ENCODE measurements at places on chromosomes 2 and 18.

DNA sequence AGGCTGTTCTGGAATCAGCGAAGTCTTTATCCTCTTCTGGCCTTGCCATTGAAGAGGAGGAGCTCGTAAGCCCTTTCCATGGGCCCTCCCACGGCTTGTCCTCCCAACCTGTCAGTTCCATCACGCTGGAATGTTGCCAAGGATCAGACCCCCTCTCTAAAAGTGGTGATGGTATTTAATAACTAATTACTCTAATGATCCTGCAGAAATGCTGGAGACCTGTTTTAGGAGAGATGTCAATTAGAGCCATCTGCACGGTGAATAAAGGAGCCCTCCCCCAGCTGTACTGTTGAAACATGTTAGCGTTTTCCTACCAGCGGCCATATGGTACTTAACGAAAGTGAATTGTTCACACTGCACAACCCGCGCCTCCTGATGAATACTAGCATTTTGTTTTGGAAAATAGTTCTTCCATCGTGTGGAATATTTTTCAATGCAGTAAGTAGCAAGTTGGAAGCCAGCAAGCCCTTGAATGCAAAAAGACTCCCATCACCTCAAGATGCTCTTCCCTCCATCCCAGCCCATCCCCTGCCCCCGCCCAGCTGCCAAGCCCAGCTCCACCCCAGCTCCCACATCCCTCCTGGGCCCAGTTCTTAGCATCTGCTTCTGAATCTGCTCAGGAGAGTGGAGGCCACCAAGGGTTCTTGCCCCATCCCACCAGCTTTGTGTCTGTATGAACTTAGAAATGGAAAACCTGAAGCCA is 145.4 kb downstream of the KLHL29 start:
- DNase-seq, result no peak

DNA sequence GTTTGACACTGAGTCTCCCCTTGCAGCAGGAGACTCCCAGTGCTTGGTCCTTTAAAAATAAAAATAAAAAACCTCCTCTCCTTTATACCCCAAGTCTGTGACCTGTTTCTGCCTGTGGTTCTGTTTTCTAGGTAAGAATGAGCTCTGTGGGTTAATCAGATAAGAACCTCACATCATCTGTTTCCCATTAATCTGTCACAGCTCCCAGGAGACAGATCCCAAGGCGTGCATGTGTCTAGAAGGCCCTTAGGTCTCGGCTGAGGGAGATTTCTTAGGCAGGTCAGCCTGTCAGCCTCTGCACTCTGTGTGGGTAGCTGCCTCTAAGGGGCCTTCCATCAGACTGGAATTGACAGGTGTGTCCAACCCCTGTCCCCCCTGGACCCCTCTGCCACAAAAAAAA is 80.7 kb downstream of the FHOD3 start:
- DNase-seq, result no peak

DNA sequence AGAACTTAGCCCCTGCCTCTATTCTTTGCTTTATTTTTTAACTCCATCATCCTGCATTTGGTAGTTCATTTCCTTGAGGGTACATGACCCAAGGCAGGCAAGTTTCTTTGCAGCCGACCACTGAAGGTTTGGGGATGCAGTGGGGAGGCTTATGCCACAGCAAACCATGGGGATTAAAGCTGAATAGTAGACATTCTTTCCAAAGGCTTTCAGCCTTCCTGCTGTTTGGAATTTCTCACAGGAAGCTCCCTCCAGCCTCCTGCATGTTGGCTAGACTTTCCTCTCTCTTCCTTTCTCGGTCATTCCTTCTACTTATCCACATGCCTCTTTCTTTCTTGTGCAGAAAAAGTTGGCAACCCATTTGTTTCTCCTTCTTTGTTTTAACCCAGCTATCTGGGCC is 77.3 kb downstream of the SOCS6 start:
- no peak for DNase-seq

DNA sequence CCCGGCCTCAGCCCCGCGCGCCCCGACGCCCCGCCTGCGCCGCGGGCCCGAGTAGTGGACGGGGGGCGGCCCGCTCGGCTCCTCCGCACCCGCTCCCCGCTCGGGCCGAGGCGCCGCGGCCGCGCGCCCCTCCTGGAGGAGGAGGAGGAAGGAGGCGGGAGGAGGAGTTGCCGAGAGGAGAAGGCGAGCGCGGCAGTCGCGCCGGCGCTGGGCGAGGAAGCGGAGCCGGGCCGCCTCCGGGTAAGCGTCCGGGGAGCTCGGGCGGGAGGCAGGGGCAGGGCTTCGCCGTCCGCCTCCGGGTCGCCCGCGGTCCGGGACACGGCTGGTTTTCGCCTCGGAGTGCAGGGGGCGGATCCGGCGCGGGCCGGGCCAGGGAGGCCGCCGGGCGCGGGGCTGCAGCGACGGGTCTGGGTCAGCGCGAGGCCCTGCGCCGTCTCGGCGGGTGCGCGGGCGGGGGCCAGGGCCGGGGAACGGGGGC is at the start of gene SOCS6:
Gene SOCS6 (plus strand): TSS at position 195 of the 478 bp plus-strand sequence. CDS start 35,624 bp downstream, outside the sequence.
- peak; percentile 60 for DNase-seq

DNA sequence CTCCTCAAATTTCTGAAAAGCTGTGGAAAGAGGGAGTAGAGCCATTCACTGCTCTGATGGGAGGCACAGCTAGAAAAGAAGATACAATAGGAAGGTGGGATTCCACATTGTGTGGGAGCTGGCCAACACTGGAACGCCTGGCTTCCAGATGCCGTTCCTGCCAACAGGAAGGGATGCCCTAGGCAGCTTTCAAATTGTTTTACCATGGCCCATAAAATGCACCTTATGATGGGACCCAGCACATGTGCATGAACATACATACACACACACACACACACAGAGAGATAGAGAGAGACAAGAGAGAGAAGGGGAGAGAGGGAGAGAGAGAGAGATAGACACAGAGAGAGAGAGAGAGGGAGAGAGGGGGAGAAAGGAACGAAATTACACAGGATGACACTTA is 86.1 kb upstream of the BZW1 start:
- no peak for DNase-seq

DNA sequence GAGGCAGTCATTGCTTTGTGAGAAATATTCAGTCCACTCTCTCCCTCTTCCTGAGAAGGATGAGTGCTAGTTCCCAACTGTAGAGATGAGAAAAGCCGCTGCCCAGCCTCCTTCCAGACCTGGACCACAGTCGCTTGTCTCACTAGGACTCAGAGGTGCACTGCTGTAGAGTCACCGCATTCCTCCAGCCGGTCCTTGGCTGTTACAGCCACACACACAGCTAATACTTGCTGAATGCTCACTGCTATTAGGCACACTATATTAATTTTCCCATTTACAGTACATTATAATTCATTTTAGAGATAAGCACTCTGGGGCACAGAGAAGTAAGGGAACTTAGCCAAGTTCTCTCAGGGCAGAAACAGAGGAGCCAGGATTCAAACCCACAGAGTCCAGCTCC is 10.0 kb upstream of the FABP1 start:
- DNase-seq, result no peak

DNA sequence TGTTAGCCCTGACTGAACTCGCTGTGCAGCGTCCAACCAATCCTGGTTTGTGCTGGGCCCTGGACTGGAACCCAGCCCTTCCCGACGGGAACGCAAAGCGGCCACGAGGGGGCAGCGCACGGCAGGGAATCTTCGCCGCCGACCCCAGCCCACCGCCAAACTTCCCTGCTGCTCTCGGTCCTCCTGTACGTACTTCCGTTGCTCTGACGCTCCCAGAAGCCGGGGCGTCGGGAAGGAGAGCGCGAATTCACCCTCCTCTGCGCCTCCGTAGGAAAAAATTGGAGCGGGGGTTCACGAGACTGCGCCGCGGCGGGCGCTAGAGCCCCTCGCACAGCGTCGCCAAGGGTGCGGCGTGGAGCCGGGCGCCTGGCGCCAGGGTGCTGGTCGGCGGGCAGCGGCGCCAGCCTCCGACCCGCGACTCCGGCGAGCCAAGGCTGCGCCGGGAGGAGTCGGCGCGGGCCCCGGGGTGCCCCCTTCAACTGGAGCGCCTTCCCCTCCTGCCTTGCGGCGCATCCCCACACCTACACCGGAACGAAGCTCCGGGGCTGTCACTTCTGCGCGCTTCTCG is 873 bp upstream of the SH3RF3 start:
- peak; percentile 70 for DNase-seq

DNA sequence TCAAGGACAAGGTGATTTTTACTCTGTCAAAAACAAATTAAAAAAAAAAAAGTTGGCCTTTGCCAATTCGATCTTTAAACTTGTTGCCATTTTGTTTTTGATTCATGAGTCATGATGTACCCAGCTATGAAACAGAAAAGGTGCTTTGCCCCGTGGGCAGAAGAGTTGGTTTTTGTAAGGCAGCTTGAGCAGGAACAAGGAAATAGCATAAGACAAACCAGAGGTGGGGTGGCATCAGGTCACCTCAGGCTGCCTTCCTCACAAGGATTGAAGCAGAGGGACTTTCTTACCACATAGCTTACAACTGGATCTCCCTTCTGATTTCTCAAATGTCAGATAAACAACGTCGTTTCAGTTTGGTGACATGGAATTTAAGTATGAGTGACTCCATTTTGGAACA is 123.8 kb downstream of the ARL4C start:
- no peak for DNase-seq

GRCh38 chr2:118858485-118859156 is 11.2 kb upstream of the EN1 start:
- DNase-seq, result no peak

- no peak for DNase-seq
Measured at GRCh38 chr2:120927265-120927628, 191.6 kb downstream of the GLI2 start.

- no peak for DNase-seq
Measured at GRCh38 chr2:105344704-105345345, 7.5 kb downstream of the C2orf49 start.

DNA sequence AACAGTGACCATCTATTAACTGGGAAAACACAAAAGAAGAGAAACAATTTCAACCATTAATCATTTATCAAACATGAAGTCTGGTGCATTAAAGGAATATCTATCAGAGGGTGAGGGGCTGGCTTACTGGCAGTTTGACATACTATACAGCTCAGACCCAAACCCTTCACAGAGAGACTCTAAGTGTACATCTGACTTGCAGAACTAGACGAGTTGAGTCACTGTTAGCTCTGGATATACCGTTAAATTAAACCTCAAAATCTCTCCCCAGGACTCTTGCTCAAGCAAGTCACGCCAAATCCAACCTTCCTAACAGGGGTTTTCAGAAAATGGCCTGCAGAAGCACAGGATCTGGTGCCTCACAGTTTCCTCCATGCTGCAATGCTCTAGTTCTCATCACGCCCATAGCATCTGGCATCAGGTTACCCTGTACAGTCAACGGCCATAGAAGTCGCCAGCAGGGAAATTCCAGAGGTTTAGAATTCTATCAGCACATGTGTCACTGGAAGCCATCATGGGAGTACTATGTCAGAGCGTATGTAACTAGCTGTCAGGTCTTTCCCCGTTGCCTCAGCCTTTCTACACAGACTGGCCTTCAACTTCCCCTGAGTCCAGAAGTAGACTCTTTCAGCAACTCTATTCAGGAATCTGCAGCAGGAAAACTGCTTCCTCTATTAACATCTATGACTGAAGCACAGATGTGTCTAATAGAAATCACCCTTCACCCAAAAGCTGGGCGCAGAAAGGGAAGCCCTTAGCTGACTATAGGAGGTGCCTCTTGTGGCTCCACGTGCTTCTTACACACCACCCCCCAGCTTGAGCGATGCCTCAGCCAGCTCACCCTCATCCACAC is 9.3 kb downstream of the TGOLN2 start:
- DNase-seq, result peak; percentile 66

- DNase-seq, result no peak
Measured at GRCh38 chr18:73670524-73670923, 477.1 kb downstream of the FBXO15 start.

DNA sequence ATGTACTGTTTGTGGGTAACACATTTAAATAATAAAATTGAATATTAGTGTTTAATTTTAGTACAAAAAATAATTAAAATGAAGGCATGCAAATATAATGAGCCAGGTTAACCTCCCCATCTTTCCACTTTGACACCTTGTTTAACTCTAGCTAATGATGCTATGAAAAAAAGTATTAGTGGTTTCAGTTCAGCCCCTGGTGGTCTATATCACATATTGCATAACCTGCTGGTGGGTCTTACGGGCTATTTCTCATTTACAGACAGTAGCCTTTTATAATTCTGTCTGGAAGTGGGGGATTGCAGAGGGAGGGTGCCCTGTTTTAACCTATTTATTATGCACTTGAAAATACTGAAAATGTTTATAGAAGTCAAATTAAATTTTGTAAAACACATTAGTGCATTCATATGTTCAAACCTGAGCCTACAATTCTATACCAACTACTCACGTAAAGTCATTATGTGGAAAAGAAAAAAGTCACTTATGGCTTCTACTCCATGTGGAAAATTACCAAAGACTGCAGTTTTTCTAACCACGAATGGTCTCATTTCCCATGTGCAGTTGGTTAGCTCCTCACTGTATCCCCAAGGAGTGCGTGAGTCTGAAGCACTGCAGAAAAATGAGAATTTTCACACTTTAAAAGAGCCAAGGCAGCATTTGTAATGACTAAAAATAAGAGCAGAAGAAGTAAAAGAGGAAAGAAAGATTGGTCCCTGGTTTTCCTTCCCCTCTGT is 381.0 kb downstream of the MTX2 start:
- no peak for DNase-seq

- DNase-seq, result no peak
Measured at GRCh38 chr2:69092857-69093256, 79.9 kb downstream of the ANTXR1 start.

DNA sequence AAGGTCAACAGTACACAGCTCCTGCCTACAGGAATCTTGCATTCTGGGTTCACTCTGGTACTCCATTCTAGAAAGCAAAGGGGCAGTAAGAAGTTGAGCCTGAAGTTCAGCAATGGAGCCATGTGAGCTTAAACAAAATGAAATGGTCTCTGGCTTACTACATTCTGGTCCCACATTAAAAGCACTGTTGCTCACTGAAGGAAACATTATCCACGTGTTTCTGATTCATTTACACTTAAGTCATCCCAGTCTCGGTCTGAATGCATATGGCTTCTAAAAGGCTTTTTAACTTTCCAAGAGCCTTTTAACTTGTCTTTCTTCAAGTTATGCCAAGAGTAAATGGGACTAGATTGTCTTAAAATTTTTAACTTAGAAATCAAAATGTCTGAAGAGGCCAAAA is 177.8 kb downstream of the LNPK start:
- DNase-seq, result no peak

DNA sequence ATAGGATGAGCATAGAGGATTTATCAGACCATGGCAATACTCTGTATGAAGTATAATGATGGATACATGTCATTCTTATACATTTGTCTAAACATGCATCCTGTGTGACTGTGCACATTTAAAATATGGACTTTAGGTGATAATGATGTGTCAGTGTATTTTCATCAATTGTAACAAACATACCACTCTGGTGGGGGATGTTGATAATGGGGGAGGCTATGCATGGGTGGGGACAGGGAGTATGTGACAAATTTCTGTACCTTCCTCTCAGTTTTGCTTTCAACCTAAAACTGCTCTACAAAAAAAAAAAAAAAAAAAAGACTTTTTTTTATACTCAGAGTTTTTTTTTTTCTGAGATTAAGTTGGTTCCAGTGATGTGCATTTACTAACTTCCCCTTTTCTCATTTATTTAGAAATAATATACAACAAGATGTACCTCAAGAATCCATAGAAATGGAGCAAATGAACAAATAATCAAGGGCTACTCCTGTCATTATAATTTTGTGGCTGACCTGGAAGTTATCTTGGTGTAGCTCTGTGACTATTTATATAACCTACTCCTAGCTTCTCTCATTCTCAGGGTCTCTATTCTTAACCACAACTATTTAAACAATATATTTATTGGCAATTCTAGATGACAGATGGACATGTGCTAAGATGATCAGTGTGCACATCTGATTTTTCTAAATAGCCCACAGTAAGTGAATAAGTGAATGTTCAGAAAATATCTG is 108.9 kb upstream of the ITGA4 start:
- DNase-seq, result peak; percentile 9

GRCh38 chr2:70085711-70086277 is 1.5 kb upstream of the PCBP1 start:
- no peak for DNase-seq

GRCh38 chr2:12183032-12183645 is 436.7 kb downstream of the LPIN1 start:
- DNase-seq, result no peak
